B cell (primary cell): ENCODE measurements at places on chromosomes 5 and 9. TPM values are rescaled to one million over a fixed set of nuclear protein-coding genes. Genes with fewer than 3 reads are reported as not detected.

OBP2B gene
- total RNA-seq: not detected in 2 replicates

PMPCA gene
- 64.6 and 72.2 TPM in 2 replicates for total RNA-seq

ACOT12 gene
- total RNA-seq: not detected in 2 replicates

EPB41L4B gene
- total RNA-seq: 2.5 and 2.9 TPM in 2 replicates

RNF44 gene
- total RNA-seq: 220 and 231 TPM in 2 replicates

CD274 gene
- total RNA-seq: 5.2 and 7.0 TPM in 2 replicates

CAPSL gene
- not detected in 2 replicates for total RNA-seq

GRCh38 chr5:110458313-110458712 is 268.2 kb downstream of the TMEM232 start:
- no peak overlapping the region for H3K4me3 ChIP-seq
- no peaks in the 10 kb centered on the region for H3K36me3 ChIP-seq
- no peaks in the 10 kb centered on the region for H3K4me1 ChIP-seq
- H3K27me3 ChIP-seq: no peaks in the 10 kb centered on the region
- no peak for DNase-seq

- no peak overlapping the region for H3K4me3 ChIP-seq
- no peaks in the 10 kb centered on the region for H3K27me3 ChIP-seq
- H3K4me1 ChIP-seq: peaks cover 23% of the 10 kb centered on the region
- H3K36me3 ChIP-seq: no peaks in the 10 kb centered on the region
Measured at GRCh38 chr5:61620699-61621182, 288.7 kb downstream of the ZSWIM6 start.
